Immature natural killer cell (primary cell): ENCODE measurements at places on chromosomes 4 and X. TPM values are rescaled to one million over a fixed set of nuclear protein-coding genes. Genes with fewer than 3 reads are reported as not detected.

FAM53A gene
- 2.6 TPM for polyA plus RNA-seq

ADGRA3 gene
- 2.7 TPM for polyA plus RNA-seq

SMARCA1 gene
- 0.28 TPM for polyA plus RNA-seq

ACE2 gene
- polyA plus RNA-seq: not detected
